ENCODE measurements at places on chromosomes 1 and 21.

DNA sequence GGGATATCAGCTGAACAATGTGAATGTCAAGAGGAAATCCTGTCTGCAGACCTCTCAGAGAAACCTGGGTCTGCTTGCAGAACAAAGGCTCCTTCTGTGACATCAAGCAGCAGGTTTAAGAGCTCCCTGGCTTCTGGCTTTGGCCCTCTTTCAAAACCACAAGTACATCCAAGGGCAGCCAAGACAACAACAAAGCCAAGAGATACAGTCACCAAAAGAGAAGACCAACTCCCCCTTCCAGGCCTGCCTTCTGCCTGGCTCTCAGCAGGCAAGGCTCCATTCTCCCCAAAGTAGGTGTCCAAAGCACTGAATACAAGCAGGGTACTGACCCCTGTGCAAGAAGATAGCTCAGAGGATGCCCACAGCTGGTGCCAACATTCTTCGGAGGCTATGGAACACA, 11.5 kb downstream of the BCAR3 start:
- DNase-seq, result peak; percentile 77

- DNase-seq, result no peak
Observed at GRCh38 chr1:13881385-13882088, 181.5 kb downstream of the PRDM2 start.

DNA sequence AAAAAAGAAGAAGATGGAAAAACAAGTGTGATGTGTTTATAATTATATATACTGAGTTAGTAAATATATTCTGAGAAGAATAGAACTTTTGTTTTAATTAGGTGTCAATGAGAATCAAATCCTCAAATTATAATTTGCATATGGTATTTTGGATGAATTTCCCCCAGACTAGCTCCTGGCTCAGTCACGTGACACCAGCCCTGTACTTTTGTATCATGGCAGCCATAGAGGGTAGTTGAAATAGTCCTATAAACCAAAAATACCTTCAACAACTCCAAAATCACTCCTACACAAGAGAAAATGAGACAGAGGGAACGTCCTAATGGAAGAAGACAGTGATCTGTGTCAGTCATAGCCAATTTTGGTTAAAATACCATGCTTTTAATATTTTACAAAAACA, 9.0 kb upstream of the S1PR1 start:
- DNase-seq, result no peak

DNA sequence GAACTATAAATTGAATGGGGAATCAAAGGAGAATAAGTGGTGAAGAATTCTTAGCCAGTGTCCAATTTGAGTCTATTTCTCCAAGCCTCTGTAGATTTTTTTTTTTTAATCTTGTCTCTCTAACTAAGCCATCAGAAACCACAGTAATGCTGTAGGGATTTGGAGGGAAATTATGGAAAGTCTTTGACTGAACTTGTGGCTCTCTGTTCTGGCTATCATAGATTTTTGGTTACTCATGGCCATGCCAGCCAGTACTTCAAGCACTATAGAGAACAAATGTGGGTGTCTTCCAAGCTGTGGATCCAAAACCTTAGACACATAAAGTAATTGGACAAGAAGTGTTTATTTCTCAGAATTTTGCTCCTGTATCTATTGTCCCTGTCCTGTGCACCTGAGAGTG, 147.9 kb downstream of the LRRC40 start:
- no peak for DNase-seq

GRCh38 chr1:69191335-69191734, 376.4 kb upstream of the LRRC7 start:
- DNase-seq, result no peak

- no peak for DNase-seq
Observed at GRCh38 chr21:45747233-45747766, 103.8 kb downstream of the PCBP3 start.

DNA sequence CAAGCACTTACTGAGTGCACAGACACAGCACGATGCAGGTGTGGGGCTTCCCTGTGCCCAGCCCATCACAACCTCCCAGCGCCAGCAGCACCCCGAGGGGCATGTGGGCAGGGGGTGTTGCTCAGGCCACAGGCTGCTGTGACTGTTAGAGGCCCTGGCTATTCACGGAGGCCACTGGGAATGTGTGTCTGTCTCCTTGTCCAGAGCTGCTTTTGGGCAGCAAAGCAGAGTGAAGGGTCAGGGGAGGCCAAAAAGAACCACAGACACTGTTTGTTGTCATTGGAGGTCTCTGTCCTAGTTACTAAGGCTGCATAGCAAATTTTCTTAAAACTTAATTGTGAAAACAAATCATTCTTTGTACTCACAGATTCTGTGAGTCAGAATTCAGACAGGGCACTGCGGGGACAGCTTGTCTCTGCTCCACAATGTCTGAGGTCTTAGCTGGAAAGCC, 49.6 kb downstream of the TNFRSF8 start:
- DNase-seq, result no peak

- DNase-seq, result peak; percentile 56
Observed at GRCh38 chr1:228082918-228083870, 686 bp downstream of the ARF1 start.

DNA sequence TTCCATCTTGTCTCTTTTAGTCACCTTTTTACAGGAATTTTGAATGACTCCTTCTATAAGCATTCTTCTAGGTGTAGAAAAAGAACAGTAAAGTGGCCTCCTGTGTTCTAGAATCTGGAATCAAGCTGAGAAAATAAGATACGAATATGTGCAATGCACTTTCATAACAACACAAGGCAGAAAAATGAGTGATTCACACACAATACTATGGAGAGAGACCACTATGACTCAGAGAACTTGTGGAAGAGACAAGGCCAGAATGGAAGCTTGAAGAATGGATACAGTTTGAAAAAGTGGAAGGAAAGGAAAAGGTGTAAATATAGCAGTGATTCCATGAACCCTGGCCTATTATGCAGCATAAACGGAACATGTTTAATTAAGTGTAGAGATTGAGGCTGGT, 57.1 kb upstream of the SAMSN1 start:
- peak; percentile 50 for DNase-seq

DNA sequence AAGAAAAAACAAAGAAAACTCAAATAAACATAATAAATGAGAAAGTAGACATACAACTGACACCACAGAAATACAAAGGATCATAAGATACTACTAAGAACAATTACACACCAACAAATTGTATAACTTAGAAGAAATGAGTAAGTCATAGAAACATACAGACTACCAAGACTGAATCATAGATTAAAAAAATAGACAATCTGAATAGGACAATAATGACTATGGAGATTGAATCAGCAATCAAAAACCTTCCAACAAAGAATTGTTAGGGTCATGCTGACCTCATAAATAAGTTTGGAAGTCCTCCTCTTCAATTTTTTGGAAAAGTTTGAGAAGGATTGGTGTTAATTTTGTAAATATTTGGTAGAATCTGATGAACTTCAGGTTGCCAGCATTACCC, 159.0 kb downstream of the PTBP2 start:
- DNase-seq, result no peak

DNA sequence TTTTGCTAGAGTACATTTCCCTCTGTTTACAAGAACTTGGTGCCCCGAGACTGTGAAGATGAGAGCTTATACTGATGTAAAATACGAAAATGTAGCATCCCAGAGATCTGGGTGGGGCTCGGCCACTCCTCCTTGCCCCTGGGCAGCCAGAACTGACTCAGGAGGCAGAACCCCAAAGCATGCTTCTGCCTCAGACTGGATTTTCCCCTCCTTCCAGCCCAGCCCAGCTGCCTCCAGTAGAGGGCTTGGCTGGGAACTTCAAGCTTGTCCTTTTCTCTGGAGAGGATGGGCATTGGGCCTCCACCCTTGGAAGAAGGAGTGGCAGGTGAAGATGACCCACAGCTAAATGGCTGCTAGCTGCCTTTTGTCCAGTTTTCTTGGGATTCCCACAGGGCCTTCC, 24.3 kb upstream of the BTG2 start:
- no peak for DNase-seq

DNA sequence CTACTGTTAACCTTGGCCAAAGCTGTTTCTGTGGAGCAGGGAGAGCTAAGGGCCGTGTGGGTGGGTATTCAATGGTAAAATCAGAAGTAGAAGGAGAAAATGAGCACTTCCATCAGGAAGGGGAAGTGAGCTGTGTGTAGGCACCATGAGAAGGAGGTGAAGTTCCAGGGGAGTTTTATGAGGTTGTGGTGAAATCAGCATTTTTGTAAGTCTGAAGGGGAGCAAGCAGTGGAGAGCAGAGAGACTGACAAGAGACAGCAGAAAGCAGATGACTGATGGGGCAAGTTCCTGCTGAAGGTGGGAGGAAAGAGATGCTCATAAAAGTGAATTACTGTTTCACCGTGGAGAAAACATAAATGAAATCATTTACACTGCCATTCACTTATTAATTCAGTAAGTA, 2.7 kb upstream of the GPR88 start:
- DNase-seq, result no peak

GRCh38 chr21:38295997-38296764, 39.4 kb downstream of the KCNJ15 start:
- no peak for DNase-seq

GRCh38 chr1:230067871-230068620, 1.0 kb downstream of the GALNT2 start:
- DNase-seq, result peak; percentile 48

DNA sequence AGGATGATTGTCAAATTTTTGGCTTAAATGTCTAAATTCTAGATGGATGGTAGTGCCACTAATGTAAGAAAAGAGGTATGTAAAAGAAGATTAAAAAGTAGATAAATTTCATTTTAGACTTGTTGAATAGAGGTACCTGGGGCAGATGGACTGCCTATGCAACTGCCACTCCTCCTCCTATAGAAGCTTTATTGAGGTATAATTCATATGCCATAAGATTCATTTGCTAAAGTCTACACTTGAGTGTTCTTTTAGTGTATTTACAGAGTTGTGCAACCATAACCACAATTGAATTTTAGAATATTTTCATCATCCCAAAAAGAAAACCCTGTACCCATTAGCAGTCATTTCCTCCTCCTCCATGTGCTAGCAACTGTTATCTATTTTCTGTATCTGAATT, 70.6 kb downstream of the FNBP1L start:
- no peak for DNase-seq

DNA sequence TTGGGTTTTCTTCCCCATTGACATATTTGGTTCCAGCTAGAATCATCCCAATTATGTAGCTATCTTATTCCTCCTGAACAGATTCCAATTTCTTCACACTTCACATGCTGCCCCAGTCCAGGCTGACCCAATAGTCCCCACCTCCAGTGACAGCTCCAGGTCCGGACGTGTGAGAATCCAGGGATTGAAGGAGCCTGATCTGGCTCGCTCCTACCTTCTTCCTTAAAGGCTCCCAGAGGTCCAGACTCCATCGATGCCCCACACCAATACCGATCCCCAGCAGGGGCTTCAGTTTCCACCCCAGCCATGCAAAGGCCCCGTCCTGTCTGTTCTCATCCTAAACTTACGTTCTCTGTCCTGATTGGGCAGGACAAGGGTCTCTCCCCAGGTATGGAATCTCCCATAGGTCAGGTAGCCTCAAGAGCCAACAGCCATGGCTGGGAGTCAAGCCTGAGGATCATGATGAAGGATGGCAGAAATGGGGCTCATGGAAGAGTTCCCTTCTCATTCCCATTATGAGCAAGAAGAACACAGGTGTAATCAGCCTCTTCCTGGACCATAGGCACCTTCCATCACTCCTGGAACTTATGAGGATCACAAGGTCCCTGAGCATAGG, 20.4 kb upstream of the SLAMF9 start:
- DNase-seq, result no peak

GRCh38 chr1:155066777-155067176, 3.2 kb downstream of the EFNA4 start:
- DNase-seq, result no peak

- no peak for DNase-seq
Observed at GRCh38 chr1:15215116-15215515, 31.9 kb upstream of the FHAD1 start.

DNA sequence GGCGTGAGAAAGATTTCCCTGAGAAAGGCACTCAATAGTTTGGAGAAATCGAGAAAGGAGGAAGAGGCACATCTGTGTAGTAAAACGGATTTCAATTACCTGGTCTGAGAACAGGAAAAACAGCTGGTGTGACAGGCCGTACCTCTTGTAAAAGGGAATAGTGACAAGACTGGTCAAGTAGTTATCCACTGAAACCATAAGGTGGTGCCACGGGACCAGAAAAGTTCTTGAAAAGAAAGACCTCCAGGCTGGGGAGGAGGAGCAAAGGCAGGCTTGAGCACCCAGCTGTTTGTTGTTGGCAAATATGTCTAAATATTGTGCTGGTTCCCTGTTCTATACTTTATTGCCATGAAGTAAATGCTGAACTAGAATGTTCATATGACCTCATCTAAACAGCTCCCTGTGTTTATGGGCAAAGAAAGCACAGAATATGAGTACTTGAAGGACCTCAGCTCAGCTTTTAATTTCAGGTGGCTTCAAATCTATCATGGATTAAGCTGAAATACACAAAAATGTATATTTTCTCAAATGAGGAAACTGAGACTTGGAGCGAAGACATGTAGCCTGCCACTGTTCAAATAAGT, 4.0 kb downstream of the HAO2 start:
- DNase-seq, result no peak
